ENCODE measurements at places on chromosomes 5 and 9.

DNA sequence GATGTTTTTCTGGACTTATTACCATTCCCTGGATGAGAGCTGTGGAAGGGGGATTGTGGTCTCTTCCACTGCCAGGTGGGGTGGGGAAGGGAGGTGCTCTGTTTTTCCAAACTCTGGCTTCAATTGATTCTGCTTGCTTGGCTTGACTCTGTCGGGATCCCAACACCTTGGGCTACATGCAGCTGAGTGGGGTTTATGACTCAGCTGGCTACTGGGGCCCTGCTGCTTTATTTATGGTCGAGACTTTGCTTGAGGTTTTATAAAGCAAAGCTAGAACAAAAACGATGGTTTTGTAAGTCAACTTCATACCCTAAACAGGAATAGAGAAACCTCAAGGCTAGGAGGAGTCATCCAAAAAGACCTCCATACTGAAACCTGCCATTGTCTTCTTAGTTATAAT, 76.3 kb downstream of the AOPEP start:
- DNase-seq: no peak

DNA sequence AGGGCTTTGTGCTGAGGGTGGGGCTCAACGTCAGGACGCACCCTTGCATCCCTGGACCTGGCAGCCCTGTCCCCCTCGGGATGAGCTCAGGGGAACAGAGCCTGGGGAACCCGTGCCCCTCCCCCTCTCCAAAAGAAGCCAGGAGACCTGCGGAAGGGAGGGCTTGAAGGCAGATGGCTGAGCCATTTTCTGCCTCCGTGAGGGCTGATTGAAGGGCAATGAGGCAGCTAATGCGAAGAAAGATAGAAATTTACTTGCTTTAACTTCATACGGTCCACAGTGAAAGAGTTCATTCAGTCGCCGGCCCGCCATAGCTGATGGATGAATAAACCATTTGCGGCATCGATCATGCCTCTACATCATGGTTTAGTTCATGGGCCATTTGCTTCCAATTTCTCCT, 28.8 kb downstream of the ASS1 start:
- no peak for DNase-seq

GRCh38 chr5:180869587-180869986, 8.5 kb upstream of the ZFP62 start:
- DNase-seq: no peak

- no peak for DNase-seq
Measured at GRCh38 chr5:141186897-141187512, at the start of gene PCDHB9. PCDHB9 (plus strand) TSS chr5:141187161; CDS start chr5:141187319, 158 bp downstream.

GRCh38 chr9:98997604-98998003, 53.9 kb downstream of the COL15A1 start:
- no peak for DNase-seq

- DNase-seq: peak; percentile 68
Measured at GRCh38 chr5:141992349-141992963, 20.4 kb downstream of the GNPDA1 start.

DNA sequence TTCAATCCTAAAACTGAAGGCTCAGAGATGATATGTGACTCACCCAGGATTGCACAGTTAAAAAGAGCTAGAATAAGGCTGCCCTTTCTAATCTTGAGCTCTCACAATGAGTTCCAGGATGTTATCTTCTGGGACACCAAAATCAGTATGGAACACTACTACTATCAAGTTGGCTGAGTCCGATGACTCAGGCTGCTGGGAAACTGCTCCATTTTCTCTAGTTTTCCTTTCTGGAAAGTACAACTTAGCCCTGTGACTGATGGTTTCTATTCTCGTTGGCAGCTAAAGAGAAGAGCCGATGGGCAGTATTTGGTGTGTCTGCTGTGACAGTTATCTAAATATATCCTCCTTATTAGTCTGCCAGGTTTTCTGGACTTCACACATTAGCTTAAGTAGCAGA, 37.9 kb upstream of the DPYSL3 start:
- no peak for DNase-seq

DNA sequence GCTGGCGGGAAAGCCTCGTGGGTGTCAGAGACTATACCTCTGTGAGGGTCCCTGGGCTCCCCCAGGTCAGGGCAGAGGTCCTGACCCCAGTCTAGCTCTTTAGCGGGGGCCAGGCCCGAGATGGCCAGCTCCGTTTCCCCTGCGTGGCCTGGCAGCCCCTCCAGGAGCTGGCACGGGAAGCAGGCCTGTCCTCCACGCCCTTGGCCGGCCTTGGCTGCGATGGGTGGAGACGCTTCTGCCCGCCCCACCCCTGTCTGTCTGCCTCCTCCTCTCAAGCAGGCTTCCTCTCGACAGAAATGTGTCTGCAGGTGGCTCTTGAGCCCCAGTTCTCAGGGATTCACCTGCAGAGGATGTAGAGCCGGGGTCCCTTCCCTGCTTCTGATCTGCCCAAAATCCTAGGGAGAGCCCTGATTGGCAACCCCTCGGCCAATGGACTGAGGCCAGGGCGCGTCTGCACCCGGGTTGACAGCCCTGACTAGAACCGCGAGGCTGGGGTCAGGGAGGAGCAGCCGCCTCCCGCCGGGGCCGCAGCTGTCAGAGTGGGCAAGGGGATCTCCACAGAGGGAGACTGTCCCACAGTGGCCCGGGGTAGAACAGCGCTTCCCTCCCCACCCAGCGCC, 2.6 kb upstream of the GRIN1 start:
- no peak for DNase-seq

DNA sequence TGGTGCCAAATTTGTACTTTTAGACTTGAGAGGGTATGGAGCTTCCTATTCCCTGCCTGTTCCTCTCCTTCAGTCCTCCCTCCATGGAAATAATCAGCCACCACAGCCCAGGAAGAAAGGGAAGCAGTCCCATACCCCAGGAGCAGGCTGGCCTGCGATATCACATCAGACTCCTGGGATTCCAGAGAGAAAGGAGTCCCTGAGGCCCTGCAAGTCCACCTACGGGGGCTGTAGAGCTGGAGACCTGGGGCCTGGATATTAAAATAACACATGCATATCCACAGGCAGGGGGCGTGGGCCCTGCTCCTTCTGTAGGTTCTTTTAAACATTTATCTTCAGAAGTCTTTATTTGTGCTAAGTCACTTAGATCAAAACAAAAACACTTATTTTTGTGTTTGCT, 117.2 kb downstream of the TMEM174 start:
- DNase-seq: no peak

Measured in activated naive CD8-positive, alpha-beta T cell treated with anti-CD3 and anti-CD28 coated beads, Interleukin-2, amount 10 ng/mL, durations not matched to agents 7 days and 5 days (primary cell).